Thymus (tissue), 14 donors: ENCODE measurements at places on chromosomes 7 and 10. TPM values are rescaled to one million over a fixed set of nuclear protein-coding genes. Genes with fewer than 3 reads are reported as not detected.
A peak's percentile ranks its signal among the peaks of the same experiment; 100 is the strongest.

GRCh38 chr7:139332697-139333359 is 8.3 kb upstream of the FMC1 start:
- H3K4me3 ChIP-seq: no peak overlapping the region
- H3K4me1 ChIP-seq: no peaks in the 10 kb centered on the region
- no peak overlapping the region for H3K27ac ChIP-seq
- no peak for DNase-seq
- no peaks in the 10 kb centered on the region for H3K27me3 ChIP-seq
- no peaks in the 10 kb centered on the region for H3K36me3 ChIP-seq

GRCh38 chr7:21580073-21580521 is 37.3 kb downstream of the DNAH11 start:
- peak overlapping the region; percentile 73 for H3K27ac ChIP-seq
- no peak overlapping the region for H3K4me3 ChIP-seq
- H3K36me3 ChIP-seq: no peaks in the 10 kb centered on the region

- H3K4me1 ChIP-seq: peaks cover 2% of the 10 kb centered on the region
- no peak overlapping the region for H3K27ac ChIP-seq
- H3K36me3 ChIP-seq: no peaks in the 10 kb centered on the region
Measured at GRCh38 chr10:129713659-129714265, 246.7 kb downstream of the MGMT start.

PLXDC2 gene
- 8.0 TPM for total RNA-seq

ASZ1 gene
- not detected for total RNA-seq

TMEM236 gene
- total RNA-seq: 0.24 TPM
